ENCODE measurements at places on chromosomes 3 and 15.

DNA sequence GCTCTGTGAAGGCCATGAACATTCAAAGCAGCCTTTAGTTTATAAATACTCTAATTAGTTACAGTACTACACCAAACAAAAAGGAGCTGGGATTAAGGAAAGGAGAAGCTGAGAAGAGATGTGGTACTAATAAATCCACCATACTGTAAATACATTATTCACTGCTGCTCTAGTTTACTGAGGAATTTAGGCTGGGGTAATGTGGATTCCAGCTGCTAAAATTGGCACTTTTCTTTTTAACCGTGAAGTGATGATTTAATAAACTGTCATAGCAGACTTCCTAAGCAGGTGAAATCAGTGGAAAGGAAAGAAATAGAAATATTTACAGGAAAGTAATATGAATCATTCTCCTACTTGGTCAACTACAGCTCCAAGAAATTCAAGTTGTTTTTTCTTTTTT is 88.7 kb downstream of the TFG start:
- DNase-seq = no peak

DNA sequence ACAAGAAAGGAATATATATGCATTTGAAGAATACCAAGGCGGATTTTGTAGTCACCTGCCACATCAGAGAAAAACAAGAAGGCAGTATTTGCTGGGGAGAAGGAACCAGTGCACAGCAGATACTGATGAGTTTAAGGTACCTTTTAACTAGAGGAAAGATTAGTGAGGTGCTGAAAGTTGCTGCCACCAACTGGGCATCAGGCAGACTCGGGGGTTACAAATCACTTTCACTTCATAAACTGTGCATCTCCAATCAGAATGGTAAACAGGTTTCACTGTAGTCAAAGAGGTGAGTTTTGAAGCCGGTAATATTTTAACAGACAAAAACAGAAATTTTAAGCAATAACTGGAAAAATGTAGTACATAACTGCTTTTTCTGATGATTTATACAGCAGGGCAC is 4.1 kb downstream of the FBN1 start:
- no peak for DNase-seq

GRCh38 chr3:116579840-116580239 is 129.7 kb upstream of the TUSC7 start:
- DNase-seq = no peak

- DNase-seq = no peak
These were observed 9.2 kb upstream of the HLTF start for GRCh38 chr3:149095487-149095886.

DNA sequence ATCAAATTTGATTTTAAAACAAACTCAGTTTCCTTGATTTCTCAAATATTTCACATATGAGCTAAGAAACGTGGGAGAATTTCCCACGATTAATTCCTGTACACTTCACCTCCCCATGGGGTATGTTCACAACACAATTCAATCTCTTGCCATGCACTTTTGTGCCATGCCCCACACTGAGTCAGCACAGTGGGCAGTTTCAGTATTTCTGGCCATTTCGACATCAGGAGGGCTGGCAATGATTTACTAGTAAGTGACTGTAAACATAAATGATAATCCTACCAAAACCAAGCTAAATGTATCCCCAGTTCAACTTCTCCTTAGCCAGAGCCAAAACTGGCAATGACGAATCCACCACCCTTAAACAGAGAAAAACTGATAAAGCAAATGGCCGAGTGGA is 293.6 kb downstream of the FGF12 start:
- DNase-seq = no peak

- DNase-seq = no peak
These were observed 19.0 kb upstream of the TSEN2 start for GRCh38 chr3:12465151-12465835.

Data from GM18507 (cell line).